Aorta (tissue), 5 donors: ENCODE measurements at places on chromosomes 16 and 17. TPM values are rescaled to one million over a fixed set of nuclear protein-coding genes. Genes with fewer than 3 reads are reported as not detected.
A peak's percentile ranks its signal among the peaks of the same experiment; 100 is the strongest.

ST6GALNAC2 gene
- 7.6 TPM for total RNA-seq

RNF157 gene
- 1.7 TPM for total RNA-seq

DNA sequence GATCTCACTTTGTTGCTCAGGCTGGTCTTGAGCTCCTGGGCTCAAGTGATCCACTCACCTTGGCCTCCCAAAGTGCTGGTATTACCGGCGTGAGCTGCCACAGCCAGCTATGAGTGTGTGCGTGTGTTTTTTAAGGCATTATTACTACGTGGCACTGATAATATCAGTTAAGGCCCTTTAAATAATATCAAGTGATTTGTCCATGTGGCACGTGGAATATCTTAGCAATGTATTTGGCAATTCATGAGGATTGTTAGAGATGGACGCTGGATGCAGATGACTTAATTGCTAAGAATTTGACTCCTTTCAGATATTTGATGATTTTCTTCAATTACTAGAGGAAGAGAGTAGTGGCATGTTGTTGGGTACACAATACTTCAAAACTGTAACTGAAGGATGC, 25.5 kb upstream of the PMP22 start:
- no peak for DNase-seq
- H3K4me1 ChIP-seq = no peaks in the 10 kb centered on the region
- H3K36me3 ChIP-seq = no peaks in the 10 kb centered on the region
- H3K4me3 ChIP-seq = no peak overlapping the region
- no peak overlapping the region for H3K27ac ChIP-seq
- H3K27me3 ChIP-seq = no peaks in the 10 kb centered on the region

DNA sequence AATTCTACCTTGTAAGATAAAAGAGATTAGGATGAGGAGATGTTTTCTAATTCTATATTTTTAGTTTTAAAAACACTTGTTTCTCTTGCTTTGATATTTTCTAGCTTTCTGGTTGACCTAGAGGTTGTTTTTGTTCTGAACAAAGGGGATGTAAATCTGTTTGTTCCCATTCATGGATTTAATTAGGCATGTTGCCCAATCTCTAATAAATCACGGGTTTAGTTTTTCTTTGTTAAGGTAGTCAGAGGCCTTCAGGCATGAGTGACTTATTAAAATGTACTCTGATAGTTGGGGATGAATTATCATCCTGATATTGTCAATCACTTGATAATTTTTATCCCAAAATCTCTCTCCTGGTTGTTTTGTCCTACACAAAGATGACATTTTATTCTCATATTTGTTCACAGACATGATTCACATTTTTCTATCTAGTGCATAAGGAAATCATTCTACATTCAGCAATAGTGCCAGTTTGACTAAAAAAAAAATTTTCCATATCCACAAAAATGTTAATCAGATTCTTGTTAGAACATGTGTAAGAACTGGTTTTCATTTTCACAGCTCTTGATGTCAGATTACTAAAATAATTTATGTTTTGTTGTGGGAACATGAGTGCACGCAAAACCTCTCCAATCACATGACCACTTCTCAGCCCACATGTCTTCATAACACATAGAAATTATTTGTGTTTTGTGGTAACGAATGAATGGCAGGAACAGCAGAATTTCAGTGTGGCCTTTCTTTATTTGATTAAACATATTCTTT, 95.7 kb upstream of the AKTIP start:
- H3K27ac ChIP-seq = no peak overlapping the region
- no peak overlapping the region for H3K4me3 ChIP-seq
- no peaks in the 10 kb centered on the region for H3K27me3 ChIP-seq
- H3K36me3 ChIP-seq = peaks cover 2% of the 10 kb centered on the region

- H3K27ac ChIP-seq = no peak overlapping the region
- H3K4me1 ChIP-seq = no peaks in the 10 kb centered on the region
- H3K36me3 ChIP-seq = no peaks in the 10 kb centered on the region
- no peak for DNase-seq
- H3K4me3 ChIP-seq = no peak overlapping the region
- no peaks in the 10 kb centered on the region for H3K27me3 ChIP-seq
Observed at GRCh38 chr17:65941356-65941899, 250.5 kb downstream of the CEP112 start.

DNA sequence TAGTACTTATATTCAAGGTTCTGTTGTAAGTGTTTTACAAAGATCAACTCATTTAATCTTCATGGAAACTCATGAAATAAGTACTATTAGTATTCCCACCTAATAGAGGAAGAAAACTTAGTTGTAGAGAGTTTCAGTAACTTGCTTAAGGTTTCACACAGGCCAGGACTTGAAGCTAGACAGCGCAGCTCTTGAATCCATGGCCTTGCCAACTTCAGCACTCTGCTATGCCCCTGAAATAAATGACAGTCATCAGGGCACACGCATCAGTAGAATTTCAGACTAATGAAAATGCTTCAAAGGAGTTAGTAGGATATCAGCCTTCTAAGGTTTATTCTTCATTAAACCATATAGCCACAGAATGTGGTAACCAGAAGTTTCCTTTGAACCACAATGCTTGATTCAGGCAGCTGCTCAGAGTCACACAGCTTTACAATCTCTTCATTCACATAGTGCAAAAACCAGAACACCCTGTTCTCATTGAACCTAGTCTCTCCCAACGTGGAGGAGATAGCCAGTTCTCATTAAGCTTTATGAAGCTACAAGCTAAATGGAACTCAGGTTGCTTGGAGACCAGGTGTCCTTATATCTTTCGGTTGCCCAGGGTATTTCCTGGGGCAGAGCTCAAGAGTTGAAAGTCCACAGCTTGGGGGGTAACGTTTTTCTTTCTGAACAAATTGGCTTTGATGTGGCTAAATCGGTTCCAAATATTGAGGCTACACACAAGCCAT, 39.7 kb downstream of the KCNJ2 start:
- no peak for DNase-seq
- H3K27ac ChIP-seq = no peak overlapping the region
- H3K36me3 ChIP-seq = no peaks in the 10 kb centered on the region
- no peaks in the 10 kb centered on the region for H3K4me1 ChIP-seq
- H3K27me3 ChIP-seq = no peaks in the 10 kb centered on the region

KRTAP16-1 gene
- not detected for total RNA-seq

- H3K4me1 ChIP-seq = no peaks in the 10 kb centered on the region
- H3K27me3 ChIP-seq = no peaks in the 10 kb centered on the region
- no peaks in the 10 kb centered on the region for H3K36me3 ChIP-seq
Observed at GRCh38 chr16:30694926-30695693, 3.9 kb upstream of the SRCAP start.

DNA sequence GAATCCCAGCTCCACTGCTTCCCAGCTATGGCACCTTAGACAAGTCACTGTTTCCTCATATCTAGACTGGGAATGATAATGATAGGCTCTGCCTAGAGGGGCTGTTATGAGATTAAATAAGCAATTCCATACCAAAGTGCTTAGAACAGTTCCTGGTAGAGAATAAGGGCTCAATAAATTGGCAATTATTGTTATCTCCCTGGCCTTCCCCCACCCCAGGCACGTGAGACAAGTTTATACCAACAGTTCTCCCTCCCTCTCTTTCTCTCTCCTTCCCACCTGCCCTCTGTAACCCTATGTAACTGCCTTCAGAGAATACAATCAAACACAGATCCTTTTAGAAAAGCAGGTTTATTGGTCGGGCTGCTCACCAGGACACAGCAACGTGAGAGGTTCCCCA, 13.9 kb upstream of the STAT3 start:
- H3K4me3 ChIP-seq = no peak overlapping the region
- no peaks in the 10 kb centered on the region for H3K4me1 ChIP-seq
- H3K36me3 ChIP-seq = peaks cover 2% of the 10 kb centered on the region
- H3K27ac ChIP-seq = peak overlapping the region; percentile 9

SLC35G6 gene
- total RNA-seq = not detected

CCL7 gene
- total RNA-seq = not detected

- no peaks in the 10 kb centered on the region for H3K27me3 ChIP-seq
- no peak for DNase-seq
- H3K4me3 ChIP-seq = no peak overlapping the region
- no peak overlapping the region for H3K27ac ChIP-seq
- no peaks in the 10 kb centered on the region for H3K36me3 ChIP-seq
Observed at GRCh38 chr17:75346906-75347305, 57.7 kb upstream of the SLC25A19 start.

ZNF750 gene
- total RNA-seq = not detected

GPR139 gene
- total RNA-seq = not detected

- no peak overlapping the region for H3K27ac ChIP-seq
- H3K4me3 ChIP-seq = no peak overlapping the region
- H3K36me3 ChIP-seq = peaks cover 16% of the 10 kb centered on the region
- H3K27me3 ChIP-seq = no peaks in the 10 kb centered on the region
Observed at GRCh38 chr17:81608082-81608481, 28.8 kb downstream of the NPLOC4 start.

OR3A2 gene
- total RNA-seq = not detected

GRCh38 chr16:72162105-72162692, 9.8 kb downstream of the PMFBP1 start:
- H3K4me3 ChIP-seq = no peak overlapping the region
- no peaks in the 10 kb centered on the region for H3K36me3 ChIP-seq
- H3K4me1 ChIP-seq = no peaks in the 10 kb centered on the region
- DNase-seq = no peak

DNA sequence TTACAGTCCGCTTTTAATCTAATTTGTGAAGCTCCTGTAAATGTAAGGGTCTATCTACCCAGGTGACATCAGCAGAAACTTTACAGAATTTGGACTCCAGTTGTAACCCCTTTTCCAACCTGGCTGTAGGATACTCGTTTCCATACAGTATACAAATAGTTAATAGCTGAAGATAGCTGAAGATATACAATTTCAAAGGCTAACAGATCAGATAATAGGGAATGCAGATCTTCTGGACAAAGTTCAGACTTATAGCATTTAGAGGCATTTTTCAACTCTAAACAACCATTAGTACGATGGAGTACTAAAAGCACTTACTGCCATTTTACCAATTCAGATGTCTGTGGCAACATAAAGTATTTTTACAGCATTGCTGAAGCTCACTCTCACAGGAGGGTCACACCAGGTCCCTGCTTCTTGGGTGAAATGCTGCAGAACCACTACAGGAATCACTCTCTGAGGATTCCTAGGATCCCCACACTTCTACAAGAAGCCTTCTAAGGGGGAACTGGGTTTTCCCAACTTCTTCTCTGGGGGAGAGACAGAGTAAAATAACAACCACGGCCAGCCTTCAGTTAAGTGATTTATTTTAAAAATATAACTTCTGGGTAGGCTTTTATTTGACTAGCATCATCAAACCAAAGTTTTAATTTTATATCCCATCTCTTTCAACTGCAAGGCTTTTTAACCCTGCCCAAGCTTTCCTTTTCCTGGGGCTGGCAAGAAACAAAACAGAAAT, 2.9 kb downstream of the VEZF1 start:
- peaks cover 5% of the 10 kb centered on the region for H3K4me1 ChIP-seq
- no peaks in the 10 kb centered on the region for H3K36me3 ChIP-seq
- no peaks in the 10 kb centered on the region for H3K27me3 ChIP-seq
- DNase-seq = no peak
- H3K4me3 ChIP-seq = no peak overlapping the region

- H3K27me3 ChIP-seq = no peaks in the 10 kb centered on the region
- DNase-seq = peak; percentile 29
- no peaks in the 10 kb centered on the region for H3K36me3 ChIP-seq
- H3K4me3 ChIP-seq = no peak overlapping the region
- no peaks in the 10 kb centered on the region for H3K4me1 ChIP-seq
- no peak overlapping the region for H3K27ac ChIP-seq
Observed at GRCh38 chr16:89352091-89352681, 134.7 kb downstream of the ZNF778 start.

- H3K27ac ChIP-seq = no peak overlapping the region
- H3K27me3 ChIP-seq = no peaks in the 10 kb centered on the region
- no peak overlapping the region for H3K4me3 ChIP-seq
Observed at GRCh38 chr17:57115377-57115776, 30.3 kb downstream of the AKAP1 start.

GRCh38 chr17:4719684-4720221, 9.3 kb downstream of the ARRB2 start:
- no peak overlapping the region for H3K4me3 ChIP-seq
- DNase-seq = no peak
- H3K4me1 ChIP-seq = no peaks in the 10 kb centered on the region
- no peaks in the 10 kb centered on the region for H3K36me3 ChIP-seq

GDPD1 gene
- 1.5 TPM for total RNA-seq

- H3K4me3 ChIP-seq = no peak overlapping the region
- no peaks in the 10 kb centered on the region for H3K36me3 ChIP-seq
- H3K27me3 ChIP-seq = peaks cover 1% of the 10 kb centered on the region
- H3K4me1 ChIP-seq = peaks cover 1% of the 10 kb centered on the region
- no peak for DNase-seq
- no peak overlapping the region for H3K27ac ChIP-seq
Observed at GRCh38 chr17:71801301-71801700, 319.5 kb upstream of the SOX9 start.

SEZ6 gene
- not detected for total RNA-seq

DNA sequence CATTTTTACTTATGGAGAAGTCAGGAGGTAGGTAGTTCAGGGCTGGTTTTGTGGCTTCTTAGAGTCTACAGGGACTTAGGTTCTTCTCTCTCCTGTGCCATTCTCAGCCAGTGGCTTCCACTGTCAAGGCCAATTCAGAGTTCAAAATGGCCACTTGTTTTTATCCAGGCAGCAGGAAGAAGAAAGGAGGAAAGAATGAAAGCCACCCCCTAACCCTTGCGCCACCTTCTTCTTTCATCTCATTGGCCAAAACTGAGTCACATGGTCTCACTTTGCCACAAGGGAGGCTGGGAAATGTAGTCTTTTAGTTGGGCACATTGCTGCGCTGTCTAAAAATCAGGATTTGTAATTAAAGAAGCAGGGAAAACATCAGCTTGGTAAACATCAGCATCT, 60.8 kb upstream of the MED9 start:
- H3K27me3 ChIP-seq = no peaks in the 10 kb centered on the region
- DNase-seq = no peak
- H3K36me3 ChIP-seq = no peaks in the 10 kb centered on the region
- no peak overlapping the region for H3K4me3 ChIP-seq
- H3K4me1 ChIP-seq = no peaks in the 10 kb centered on the region
- H3K27ac ChIP-seq = no peak overlapping the region

DNA sequence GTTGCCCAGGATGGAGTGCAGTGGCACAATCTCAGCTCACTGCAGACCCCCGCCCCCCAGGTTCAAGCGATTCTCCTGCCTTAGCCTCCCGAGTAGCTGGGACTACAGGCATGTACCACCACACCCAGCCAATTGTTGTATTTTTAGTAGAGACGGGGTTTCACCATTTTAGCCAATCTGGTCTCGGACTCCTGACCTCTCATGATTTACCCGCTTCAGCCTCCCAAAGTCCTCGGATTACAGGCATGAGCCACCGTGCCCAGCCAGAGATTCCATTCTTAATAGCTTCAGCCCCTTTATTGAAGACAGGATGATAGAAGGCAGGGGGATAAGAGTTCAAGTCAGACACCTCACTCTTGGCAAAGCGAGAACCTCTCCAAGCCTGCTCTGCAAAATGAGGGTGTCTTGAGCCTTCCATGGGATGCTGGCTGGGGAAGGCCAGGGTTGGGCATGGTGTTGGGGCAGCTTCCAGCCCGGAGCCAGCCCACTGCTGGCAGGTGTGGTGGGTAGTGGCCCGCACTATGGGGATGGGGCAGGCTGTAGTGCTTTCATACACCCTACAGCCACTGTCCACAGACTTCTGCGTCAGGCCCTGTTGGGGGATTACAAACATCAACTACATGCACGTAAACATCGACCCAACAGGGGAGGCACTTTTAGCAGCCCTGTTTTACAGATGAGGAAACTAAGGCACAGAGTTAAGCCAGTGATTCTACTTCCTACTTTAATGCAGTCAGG, 3.5 kb downstream of the CARHSP1 start:
- H3K4me3 ChIP-seq = no peak overlapping the region
- H3K27ac ChIP-seq = no peak overlapping the region
- H3K36me3 ChIP-seq = no peaks in the 10 kb centered on the region
- no peaks in the 10 kb centered on the region for H3K27me3 ChIP-seq
- no peak for DNase-seq
